ENCODE measurements at places on chromosomes 3 and 15.

GRCh38 chr3:181948286-181948685 lies 236.6 kb downstream of the SOX2 start:
- no peak for DNase-seq

- peak; percentile 33 for DNase-seq
These were observed 49.4 kb upstream of the SYNPR start for GRCh38 chr3:63228677-63229076.

DNA sequence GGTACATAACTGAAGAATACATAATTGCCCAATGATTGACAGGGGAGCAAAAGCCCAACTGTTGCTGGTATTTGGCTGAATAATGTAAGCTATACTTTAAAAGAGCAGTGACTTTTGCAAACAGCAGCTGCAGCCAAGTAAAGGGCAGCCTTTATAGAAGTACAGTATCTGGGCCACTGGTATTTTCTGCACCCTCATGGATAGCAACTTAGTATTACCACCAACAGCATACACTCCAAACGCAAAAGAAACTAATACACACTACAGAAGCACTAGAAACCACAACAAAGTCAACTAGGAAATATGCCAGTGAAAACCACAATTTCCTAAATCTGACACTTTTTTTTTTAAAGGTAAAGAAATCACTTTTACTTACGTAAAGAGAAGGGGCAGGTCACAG lies 206.1 kb downstream of the TIGIT start:
- no peak for DNase-seq

GRCh38 chr3:98529856-98530459 lies 1.8 kb upstream of the GPR15 start:
- no peak for DNase-seq

DNA sequence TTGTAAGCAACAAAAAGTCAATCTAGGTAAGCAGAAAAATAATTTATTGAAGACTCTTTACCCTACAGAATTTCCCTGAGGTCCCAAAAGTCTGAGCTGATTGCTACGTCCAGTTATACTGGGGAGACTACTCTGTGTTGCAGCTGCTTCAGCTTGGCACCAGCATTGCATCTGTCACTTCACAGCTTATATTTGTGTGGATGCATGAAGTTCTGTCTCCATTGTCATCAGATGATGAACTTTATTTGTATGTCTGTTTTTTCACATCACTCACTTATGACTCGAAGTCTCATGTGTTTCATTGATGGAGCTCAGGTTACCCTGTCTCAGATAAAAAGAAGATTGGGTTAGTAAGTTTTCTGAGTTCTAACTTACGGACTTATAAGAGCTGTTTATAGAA lies 75.3 kb upstream of the LRRFIP2 start:
- no peak for DNase-seq

DNA sequence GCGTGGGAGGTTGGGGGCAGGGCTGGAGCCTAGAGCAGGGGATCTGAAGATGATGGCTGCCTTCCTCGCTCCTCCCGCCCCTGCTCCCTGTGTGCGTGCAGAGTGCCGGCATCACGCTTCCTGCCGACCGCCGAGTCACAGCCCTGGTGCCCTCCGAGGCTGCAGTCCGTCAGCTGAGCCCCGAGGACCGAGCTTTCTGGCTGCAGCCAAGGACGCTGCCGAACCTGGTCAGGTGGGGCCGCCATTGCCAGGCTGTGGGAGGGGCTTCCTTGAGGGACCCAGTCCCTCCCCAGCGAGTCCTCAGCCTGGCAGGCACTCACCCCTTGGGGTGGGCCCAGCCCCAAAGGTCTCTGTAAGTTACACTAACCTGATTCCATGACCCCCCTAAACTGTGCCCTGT lies 17.6 kb downstream of the STAB1 start:
- no peak for DNase-seq

- DNase-seq, result no peak
These were observed 20.1 kb downstream of the PAQR9 start for GRCh38 chr3:142943349-142943748.

DNA sequence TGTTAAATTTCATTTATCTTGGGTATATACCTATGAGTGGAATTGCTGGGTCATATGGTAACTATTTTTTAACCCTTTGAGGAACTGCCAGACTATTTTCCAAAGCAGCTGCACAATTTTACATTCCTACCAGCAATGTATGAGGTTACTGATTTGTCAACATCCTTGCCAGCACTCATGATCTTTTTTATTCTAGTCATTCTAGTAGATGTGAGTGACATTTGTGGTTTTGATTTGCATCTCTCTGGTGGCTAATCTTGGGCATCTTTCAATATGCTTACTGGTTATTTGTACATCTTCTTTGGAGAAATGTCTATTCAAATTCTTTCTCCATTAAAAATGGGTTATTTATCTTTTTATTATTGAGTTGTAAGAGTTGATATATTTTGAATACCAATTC lies 21.3 kb upstream of the LRRC58 start:
- no peak for DNase-seq

GRCh38 chr3:147702509-147702908 lies 293.3 kb downstream of the ZIC1 start:
- no peak for DNase-seq

DNA sequence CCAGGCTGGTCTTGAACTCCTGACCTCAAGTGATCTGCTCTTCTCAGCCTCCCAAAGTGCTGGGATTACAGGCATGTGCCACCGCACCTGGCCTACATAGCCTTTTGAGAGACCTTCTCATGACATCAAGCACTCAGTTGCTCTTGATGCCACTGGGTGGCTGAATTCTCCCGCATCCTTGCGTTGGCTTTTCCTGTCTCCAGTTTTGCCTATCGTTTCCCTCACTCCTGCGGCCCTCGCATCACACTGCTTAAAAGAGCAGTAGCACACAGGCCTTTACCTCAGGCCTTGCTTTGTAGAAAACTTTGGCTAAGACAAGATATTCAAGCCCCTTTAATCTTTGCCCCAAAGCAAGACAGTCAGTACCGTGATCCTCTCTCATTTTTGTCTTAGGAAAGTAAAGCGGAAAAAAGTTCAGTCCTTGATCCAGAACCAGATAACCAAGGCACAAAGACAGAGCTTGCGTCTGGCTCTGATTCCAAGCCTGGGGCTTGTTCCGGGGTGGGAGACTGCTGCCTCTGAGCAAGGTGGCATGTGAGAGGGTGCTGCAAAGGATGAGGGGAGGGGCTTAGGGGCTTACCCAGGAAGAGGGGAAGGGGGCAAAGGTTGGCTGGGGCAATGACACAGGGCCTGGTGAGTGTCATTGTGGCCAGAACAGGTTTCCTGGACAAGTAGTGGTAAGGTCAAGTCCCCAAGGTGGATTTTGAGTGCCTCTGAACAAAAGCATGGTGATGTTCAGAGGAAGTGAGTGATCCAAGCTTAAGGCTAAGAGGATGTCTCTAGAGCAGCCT lies 175.0 kb upstream of the TLE3 start:
- DNase-seq, result peak; percentile 63

- DNase-seq, result no peak
These were observed 45.0 kb upstream of the PIK3CB start for GRCh38 chr3:138879541-138880380.

DNA sequence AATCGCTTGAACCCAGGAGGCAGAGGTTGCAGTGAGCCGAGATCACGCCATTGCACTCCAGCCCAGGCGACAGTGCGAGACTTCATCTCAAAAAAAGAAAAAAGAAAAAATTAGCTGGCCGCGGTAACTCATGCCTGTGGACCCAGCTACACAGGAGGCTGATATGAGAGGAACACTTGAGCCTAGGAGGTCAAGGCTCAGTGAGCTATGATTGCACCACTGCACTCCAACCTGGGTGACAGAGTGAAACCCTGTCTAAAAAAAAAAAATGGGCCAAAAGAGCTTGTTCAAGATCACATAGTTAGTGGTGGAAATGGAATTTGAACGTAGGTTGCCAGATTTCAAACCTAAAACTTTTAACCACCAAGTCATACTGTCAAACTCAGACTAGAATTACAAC lies 46.2 kb upstream of the PPP4R2 start:
- no peak for DNase-seq

- DNase-seq, result no peak
These were observed 59.5 kb downstream of the BFSP2 start for GRCh38 chr3:133459400-133459799.

GRCh38 chr3:88141458-88142083 lies 8.2 kb upstream of the C3orf38 start:
- no peak for DNase-seq

- DNase-seq, result no peak
These were observed 42.5 kb downstream of the MEIS2 start for GRCh38 chr15:37057831-37058230.

GRCh38 chr3:195097331-195098255 lies 173.4 kb downstream of the XXYLT1 start:
- DNase-seq, result no peak

DNA sequence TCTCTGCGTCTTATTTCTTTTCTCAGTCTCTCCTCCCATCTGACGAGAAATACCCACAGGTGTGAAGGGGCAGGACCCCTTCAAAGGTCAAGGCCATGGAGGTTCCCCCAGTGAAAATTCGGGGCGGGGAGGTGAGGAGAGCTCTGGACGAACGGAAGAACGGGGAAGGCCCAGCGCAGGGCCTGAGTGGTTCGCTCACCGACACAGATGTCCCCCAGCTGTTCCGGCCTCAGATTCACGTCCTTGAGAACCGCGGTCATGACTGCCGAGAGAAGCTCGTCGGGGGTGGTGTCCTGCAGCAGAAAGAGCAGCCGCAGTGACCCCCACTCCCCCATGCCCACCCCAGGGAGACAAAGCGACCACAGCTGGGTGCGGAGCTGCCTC lies 542 bp downstream of the ACAA1 start:
- DNase-seq, result peak; percentile 59

DNA sequence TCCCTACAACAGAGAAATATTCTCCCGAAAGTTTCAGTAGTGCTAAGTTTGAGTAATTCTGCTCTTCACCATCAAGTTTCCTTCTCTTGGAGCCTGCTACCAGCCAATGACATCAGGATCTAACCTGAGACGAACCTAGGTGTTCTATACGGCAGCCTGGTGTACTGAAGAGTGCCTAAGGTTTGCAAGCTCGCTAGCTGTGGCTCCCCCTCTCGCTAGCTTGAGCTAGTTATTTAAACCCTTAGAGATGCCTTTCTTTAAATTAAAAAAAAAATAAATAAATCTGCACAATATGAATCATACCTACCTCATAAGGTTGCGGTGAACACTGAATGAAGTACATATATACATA lies 1.4 kb upstream of the COL8A1 start:
- DNase-seq, result no peak

- DNase-seq, result no peak
These were observed 24.7 kb downstream of the KY start for GRCh38 chr3:134625885-134626741.

- DNase-seq, result no peak
These were observed 23.2 kb downstream of the CPEB1 start for GRCh38 chr15:82624008-82624407.

GRCh38 chr3:129702934-129703712 lies 96.6 kb upstream of the PLXND1 start:
- no peak for DNase-seq

- no peak for DNase-seq
These were observed 38.4 kb downstream of the SLMAP start for GRCh38 chr3:57794501-57794900.

DNA sequence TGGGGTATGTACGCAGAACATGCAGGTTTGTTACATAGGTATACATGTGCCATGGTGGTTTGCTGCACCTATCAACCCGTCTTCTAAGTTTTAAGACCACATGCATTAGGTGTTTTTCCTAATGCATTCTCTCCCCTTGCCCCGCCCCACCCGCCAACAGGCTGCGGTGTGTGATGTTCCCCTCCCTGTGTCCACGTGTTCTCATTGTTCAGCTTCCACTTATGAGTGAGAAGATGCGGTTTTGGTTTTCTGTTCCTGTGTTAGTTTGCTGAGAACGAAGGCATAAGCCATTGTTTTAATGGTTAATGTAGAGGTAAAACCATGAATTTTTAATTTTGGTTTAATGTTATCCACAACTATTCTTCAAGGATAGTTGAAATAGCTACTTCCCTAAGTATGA lies 346.8 kb upstream of the EPHA6 start:
- DNase-seq, result no peak

- DNase-seq, result no peak
These were observed 56.9 kb upstream of the SKOR1 start for GRCh38 chr15:67768313-67768977.

- DNase-seq, result no peak
These were observed 238.0 kb upstream of the CTNNB1 start for GRCh38 chr3:40961104-40961857.

- no peak for DNase-seq
These were observed 42.7 kb downstream of the HES1 start for GRCh38 chr3:194178669-194179068.

DNA sequence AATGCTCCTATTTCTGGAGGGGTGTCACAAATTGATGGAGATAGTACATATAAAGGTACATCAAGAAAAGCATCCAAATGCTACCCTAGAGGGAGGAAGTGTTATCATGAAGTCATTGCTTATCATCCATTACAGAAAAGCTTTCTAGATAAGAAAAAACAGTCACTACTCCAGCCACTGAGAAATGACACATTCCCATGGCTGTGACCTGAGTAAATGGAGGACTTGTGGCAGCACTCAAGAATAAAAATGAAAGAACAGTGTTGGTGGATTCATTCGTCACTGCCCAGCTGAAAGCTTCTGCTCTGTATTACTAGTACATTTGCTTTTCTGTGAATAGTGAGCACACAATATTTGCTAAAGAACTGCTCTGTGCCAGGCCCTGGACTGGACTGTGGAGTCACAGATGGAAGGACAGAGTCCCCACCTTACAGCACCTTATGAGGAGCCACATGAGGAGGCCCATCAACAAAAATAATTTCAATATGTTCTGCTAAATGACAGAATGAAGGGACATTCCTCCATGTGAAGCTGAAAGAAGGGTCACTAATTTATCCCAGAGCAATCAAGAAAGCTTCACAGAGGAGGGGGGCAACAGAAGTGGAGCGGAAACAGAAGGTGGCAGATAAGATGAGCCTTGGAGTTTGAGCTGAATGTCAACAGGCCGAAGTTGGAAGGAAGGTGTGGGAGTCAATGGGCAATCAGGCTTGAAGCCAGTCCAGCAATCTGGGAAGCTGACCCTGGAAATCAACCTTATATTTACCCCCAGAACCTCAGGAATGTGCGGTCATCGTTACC lies 343.5 kb upstream of the TRIM42 start:
- peak; percentile 32 for DNase-seq
